ENCODE measurements at places on chromosomes 2 and 18.

GRCh38 chr18:80223581-80224148 lies 23.6 kb downstream of the PARD6G start:
- DNase-seq: no peak

DNA sequence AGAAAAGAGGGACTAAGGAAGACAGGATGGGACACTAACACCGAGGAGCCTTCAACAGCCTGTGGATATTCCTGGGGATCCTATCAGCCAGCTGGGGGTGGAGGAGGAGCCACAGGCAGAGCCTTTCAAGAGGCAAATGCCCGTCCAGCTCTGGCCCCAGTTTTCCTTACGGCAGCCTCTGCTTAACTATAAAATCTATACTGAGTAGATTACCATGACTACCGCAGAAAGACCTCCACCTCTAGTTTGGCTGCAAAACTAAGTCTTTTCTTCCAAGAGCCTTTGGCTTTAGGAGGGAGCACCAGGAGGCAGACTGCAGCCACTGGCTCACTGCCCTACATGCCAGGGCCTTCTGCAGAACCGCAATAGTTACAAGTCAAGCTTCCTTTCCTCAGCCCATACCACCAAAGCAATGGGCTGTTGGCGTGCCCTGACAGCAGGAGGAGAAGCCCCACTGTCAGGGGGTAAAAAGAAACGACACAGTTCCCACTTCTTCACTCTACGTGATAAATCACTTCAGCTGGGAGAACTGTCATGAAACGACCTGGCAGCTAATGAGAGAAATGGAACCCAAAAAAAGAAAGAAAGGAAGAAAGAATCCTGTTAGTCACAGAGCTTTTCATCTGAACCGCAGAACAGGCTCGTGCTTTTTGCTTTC lies 25.1 kb upstream of the CREB1 start:
- DNase-seq: no peak

DNA sequence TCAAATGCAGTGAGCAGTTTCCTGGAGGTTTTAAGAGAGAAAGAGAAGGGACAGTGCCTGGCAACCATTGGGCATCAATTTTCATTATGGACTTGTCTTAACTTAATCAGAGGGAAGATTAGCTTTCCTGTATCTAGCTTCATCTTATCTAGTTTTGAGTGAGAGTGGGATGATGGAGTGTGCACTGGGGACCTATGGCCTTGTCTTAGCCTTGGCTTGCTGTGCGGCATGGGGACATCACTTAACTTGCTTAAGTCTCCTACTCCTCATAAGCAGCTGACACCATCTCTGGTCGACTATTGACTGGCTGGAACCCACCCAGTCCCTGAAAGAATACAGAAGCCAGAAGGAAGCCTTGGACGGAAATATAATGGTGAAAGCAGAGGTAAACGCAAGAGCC lies 344.0 kb downstream of the SOX11 start:
- DNase-seq: no peak

DNA sequence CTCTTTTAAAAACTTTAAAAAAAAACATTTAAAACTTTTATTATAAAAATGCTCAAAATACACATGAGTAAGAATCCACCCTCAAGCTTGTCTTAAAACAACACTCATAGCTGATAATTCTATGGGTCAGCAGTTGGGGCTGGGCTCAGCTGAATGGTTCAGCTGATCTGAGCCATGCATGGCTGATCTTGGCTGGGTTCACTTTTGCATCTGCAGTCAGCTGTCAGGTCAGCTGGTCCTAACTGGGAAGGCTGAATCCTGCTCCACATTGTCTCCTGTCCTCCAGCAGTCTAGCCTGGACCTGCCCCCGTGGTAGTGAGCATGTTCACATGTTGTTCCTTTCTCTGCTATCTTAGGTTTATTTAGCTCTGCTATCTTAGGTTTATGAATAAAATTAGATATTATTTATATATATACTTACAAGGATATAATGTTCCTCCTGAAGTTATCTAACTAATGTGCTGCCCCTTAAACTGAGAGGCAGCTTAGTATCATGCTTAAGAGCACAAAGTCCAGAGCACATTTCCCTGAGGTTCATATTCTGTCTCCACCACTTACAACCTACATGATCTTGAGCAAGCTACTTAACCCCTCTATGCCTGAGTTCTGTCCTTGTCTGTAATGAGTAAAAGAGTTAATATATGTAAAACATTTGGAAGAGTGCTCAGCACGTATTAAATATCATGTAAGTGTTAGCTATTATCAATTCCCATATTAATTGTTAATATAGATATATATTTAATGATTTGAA lies 309.4 kb downstream of the PTPRM start:
- DNase-seq: no peak

- DNase-seq: no peak
Observed at GRCh38 chr2:138236142-138236541, 265.4 kb upstream of the SPOPL start.

DNA sequence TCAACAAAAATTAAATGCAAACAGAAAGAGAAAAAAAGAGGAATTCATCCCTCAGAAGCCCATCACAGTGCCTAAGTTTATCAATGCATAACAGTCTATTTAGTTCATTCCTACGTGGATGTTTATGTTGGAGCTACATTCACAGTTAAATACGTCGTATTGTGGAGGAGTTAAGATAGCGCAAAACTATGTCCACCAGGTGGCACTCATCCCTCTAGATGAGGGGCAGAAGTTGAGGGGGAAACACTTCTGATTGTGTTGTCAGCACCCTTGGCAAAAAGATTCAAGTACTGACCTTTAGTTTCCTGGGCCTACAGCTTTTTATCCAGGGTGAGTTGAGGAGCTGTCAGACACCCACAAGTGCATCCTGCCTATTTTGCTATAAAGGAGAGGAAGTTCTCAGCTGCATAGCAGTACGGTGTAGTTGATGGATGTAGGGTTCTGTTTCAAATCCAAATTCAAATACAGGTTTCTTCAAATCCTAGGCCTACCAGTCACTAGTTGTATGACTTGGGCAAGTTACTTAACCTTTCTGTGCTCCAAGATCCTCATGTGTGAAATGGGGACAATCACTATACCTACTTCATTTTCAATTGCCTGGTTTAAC lies 26.8 kb upstream of the MYO1B start:
- no peak for DNase-seq

Data from GM06990 (cell line).